Activated CD4-positive, alpha-beta T cell treated with anti-CD3 and anti-CD28 coated beads for 4 hours (primary cell): ENCODE measurements at places on chromosomes 3 and 15.

DNA sequence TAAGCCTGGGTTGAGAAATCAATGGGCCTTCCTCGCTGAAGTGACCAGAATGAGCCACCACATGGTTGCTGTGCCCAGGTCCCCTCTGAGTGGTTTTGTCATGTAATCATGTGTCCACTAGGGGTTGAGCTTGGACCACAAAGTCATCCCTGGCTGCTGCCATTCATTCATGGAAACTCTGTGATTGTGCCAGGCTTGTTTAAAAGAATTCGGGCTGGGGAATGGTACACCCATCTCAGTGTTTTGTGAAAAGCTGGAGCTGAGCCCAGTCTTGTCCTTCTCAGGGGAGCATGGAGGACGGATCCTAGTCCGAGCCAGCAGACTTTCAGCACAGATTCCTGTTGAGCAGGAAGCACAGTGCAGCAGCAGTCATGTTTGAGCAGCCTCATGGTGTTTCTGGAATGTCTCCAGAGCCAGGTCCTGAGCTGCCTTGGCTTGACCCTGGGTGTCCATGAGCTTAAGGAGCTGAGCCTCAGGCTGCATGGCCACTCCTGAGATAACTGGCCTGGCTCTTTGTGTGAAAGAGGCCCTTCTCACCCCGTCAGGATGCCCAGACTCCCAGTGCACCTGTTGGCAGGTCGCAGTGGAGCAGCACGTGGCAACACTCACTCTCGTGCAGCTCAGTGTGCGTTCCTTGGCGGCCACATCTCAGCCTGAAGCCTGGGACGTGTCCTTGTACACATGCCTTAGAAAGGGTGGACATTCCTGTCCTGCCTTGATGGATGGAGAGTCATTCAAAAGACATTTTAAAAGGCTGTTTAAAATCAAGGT, 260.3 kb upstream of the TPM1 start:
- DNase-seq, result no peak

GRCh38 chr3:151816091-151816604, 2.2 kb downstream of the AADAC start:
- no peak for DNase-seq

DNA sequence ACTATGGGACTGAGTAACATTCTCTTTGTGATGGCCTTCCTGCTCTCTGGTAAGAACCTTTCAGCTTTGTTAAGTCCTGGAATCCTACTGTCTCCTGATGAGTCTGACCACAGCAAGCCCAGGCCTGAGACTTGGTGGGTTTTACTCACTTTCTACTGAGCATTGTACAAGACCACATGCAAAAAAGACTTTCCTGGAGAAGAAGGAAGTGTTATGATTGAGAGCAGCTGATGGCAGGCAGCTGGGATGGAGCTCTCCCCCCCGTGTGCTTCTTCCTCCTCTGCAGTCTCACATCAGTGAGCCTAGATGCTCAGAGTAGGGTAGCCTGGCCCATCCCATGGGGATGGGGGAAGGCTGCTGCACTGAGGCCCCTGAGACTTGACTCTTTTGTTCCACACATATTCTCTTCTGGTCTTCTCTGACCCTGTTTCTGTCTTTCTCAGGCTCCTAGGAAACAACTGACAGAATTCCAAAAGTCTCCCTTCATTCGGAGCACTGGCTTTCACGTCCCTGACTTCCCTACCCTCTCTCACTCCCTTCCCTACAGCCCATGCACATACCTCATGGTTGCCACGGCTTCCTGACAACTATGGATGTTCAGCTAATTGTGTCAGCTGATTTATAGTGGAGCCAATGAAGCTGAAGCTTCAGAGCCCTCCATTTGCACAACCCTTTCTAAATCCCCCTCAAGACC, 36.6 kb downstream of the CD86 start:
- no peak for DNase-seq

DNA sequence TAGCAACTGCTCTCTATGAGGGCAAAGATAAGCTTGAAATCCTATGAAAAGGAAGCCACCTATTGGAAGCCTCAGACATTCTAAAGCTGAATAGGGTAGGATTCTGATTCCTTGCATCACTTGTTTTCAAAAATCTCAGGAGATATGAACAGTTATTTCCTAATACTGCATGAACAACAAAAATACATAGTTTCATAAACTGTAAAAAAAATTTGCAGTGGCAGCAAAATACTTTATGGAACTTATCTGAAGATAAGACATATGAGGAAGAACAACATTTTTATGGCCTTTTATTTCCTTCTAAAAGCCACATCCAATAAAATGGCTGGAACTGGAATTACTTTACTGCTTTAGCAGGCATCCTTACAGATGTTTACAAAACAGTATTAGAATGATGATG, 29.9 kb downstream of the AP3S2 start:
- no peak for DNase-seq

DNA sequence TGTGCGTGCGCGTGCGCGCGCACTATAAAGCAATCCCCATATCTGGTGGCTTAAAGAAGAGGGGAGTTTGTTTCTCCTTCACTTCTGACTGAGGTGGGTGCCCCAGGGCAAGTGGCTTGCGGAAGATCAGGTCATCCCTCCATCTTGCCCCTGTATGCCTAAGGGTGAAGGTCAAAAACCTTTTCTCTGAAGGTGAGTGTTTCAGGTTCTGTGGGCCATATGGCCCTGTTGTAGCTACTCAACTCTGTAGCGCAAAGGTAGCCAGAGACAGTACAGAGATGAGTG, 5.5 kb downstream of the ABTB1 start:
- DNase-seq, result no peak

GRCh38 chr15:74156678-74157411, 16.7 kb upstream of the ISLR start:
- DNase-seq, result no peak

- no peak for DNase-seq
Observed at GRCh38 chr15:80710635-80711554, 15.8 kb downstream of the ABHD17C start.

DNA sequence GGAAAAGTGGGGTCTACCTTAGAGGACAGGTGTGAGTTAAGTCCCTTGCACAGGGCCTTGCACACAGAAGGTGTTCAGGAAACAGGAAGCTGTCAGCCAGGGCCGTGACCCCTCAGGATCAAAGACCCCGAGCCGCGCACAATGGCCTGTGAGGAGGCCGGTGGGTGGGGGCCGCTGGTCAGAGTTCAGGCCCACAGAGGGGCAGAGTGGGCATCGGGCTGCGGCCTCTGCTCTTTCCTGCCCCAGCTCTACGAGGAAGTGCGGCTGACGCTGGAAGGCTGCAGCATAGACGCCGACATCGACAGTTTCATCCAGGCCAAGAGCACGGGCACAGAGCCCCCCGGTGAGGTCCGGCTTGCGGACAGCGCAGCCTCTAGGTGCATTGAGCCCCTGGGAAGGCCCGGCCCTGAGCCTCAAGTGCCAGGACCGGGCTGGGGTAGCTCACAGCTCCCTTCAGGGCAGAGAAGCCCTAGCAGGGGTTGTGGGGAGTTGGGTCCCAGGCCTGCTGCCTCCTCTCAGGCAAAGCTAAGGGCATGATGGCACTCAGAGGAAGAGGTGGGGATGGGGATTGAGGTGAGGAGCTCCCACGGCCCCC, 37.2 kb downstream of the PSTPIP1 start:
- peak; percentile 1 for DNase-seq

GRCh38 chr3:184648636-184649035, 63.2 kb downstream of the MAGEF1 start:
- no peak for DNase-seq

GRCh38 chr3:40186508-40186907, 123.0 kb upstream of the EIF1B start:
- no peak for DNase-seq

- no peak for DNase-seq
Observed at GRCh38 chr15:74585191-74585590, 30.4 kb upstream of the CLK3 start.

- no peak for DNase-seq
Observed at GRCh38 chr3:188415196-188415595, 261.2 kb downstream of the LPP start.

DNA sequence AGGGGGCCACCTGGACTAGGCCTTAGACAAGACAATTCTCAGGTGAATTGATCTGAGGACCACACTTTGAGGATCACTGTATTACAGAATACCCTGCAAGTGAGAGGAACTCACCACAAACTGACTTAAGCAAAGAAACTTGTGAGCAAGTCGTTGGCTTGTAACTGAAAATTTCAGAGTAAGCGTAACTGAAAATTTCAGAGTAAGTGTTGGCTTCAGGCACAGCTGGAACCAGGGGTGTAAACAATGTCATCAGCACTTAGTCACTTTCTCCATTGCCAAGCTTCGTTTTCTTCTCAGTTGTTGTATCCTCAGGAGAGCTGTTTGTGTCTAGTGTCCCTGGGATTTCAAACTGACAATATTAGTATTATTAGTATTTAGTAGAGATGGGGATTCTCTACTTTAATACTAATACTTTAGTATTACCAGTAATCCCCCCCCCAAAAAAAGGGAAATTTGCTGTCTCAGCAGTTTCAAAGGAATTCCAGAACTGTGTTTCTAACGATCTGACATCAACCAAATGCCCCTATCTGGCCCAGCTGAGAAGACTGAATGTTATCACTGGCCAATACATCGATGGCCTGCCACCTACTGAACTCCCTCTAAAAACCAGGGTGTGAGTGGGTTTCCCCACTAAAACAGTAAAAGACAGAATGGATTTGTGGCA, 474.4 kb downstream of the NTRK3 start:
- no peak for DNase-seq

GRCh38 chr3:284322-284721, 87.8 kb downstream of the CHL1 start:
- no peak for DNase-seq

GRCh38 chr15:85964471-85964870, 115.2 kb upstream of the AGBL1 start:
- no peak for DNase-seq

- no peak for DNase-seq
Observed at GRCh38 chr15:53323191-53323590, 436.3 kb downstream of the WDR72 start.

- no peak for DNase-seq
Observed at GRCh38 chr3:169579116-169579710, 84.3 kb downstream of the MECOM start.

GRCh38 chr3:4001976-4002375, 202.7 kb downstream of the LRRN1 start:
- DNase-seq, result no peak

GRCh38 chr3:174268586-174268985, 590.5 kb upstream of the NAALADL2 start:
- DNase-seq, result no peak

GRCh38 chr3:89264037-89264560, 156.7 kb downstream of the EPHA3 start:
- DNase-seq, result no peak

DNA sequence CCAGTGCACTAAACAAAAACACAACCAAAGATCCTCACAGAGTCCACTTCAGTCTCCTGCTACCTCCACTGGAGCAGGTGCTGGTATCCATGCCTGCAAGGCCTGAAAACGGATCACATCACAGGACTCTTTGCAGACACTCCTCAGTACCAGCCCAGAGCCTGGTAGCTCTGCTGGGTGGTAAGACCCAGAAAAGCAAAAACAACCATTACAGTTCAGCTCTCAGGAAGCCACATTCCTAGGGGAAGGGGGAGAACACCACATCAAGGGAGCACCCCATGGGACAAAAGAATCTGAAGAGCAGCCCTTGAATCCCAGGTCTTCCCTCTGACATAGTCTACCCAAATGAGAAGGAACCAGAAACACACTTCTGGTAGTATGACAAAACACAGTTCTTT, 52.5 kb upstream of the PFN2 start:
- no peak for DNase-seq

DNA sequence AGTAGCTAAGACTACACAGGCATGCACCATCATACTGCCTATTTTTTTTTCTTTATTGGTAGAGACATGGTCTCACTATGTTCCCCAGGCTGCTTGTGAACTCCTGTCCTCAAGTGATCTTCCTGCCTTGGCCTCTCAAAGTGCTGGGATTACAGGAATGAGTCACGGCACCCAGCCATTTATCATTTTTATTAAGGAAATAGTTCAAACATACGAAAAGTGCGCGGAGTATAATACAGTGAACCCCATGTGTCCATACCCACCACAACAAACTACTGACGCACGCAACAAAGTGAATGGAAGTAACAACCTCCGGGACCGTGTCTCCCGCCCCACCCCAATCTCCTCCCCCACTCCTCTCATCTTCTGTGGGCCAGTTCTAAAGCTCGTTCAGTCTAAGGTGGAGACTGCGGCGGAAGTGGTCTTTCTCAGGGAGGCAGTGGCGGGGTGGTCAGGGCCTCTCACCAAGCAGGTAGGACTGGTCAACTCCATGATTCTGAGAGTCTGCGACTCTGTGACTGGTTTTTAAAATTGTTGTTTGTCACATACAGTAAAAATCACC, 42.1 kb downstream of the DNAJB8 start:
- DNase-seq, result no peak

DNA sequence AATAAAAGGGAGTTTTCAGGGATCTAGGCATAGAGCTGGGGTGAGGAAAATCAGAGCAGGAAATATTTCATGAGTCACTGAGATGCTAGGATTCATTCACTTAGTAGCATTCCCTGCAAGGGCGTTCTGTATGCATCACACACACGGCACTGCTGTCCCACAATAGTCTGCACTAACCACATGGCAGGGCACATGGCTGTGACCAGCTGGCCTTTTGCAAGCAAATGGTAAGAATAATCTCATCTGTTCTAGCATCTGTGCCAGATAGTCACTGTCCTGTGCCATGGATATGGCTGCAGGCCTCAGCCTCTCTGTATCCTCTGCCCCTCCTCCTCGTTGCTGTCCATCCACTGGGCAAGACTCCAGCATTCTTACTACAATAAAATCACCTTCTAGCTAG, 37.8 kb downstream of the BOC start:
- no peak for DNase-seq

- DNase-seq, result no peak
Observed at GRCh38 chr3:65077124-65077523, 389.3 kb upstream of the ADAMTS9 start.

DNA sequence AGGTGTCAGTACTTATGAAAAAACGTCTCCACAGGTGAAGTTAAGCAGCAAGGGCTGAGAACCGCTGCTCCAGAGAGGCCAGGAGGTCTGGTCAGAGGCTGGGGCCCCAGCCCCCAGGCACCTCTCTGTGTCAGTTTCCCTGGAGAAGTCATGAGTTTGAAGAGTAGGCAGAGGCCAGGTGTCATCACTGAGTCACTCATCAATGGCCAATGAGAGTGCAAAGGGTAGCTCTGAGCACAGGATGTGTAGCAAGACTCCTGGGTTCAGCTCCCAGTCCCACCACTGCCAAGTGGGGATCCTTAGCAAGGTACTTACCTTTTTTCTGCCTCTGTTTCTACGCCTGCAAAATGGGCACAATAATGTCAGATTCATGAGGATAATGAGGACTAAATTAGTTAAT, 47.9 kb downstream of the CORO2B start:
- DNase-seq, result no peak

- no peak for DNase-seq
Observed at GRCh38 chr15:93948726-93949125, 282.6 kb upstream of the MCTP2 start.

DNA sequence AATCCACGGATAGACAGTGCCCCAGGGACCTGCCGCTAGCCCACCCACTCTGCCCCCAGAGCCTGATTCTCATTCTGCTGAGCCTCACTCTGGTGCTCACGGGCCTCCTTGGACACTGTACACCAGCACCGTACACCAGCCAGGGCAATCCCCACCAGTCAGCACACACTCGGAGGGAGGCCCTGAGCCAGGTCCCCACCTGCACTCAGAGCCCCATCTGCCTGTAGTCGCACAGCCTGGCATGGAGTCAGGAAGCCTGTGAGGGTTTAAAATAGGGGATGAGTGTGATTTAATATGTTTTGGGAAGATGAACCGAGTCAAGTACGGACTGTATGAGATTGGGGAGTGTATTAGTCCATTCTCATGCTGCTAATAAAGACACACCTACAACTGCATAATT, 223.0 kb downstream of the SLCO3A1 start:
- DNase-seq, result no peak

- no peak for DNase-seq
Observed at GRCh38 chr3:43786102-43786501, 95.4 kb downstream of the ABHD5 start.
